T-helper 17 cell (primary cell): ENCODE measurements at places on chromosomes 11 and 22. TPM values are rescaled to one million over a fixed set of nuclear protein-coding genes. Genes with fewer than 3 reads are reported as not detected.

- peak overlapping the region; percentile 25 for H3K4me3 ChIP-seq
- H3K27me3 ChIP-seq, result no peaks in the 10 kb centered on the region
- H3K36me3 ChIP-seq, result no peaks in the 10 kb centered on the region
- H3K27ac ChIP-seq, result no peak overlapping the region
Observed at GRCh38 chr11:64253481-64253880, 2.2 kb downstream of the PLCB3 start.

GRCh38 chr11:46277622-46278386, at the start of gene CREB3L1:
Gene CREB3L1 (plus strand): TSS chr11:46277662. CDS start chr11:46278112, 450 bp downstream.
- no peak for DNase-seq
- H3K36me3 ChIP-seq, result peaks cover 3% of the 10 kb centered on the region
- H3K27ac ChIP-seq, result no peak within 1 kb of the TSS
- H3K4me3 ChIP-seq, result peak within 1 kb of the TSS; percentile 64
- H3K27me3 ChIP-seq, result peaks cover 55% of the 10 kb centered on the region

DNA sequence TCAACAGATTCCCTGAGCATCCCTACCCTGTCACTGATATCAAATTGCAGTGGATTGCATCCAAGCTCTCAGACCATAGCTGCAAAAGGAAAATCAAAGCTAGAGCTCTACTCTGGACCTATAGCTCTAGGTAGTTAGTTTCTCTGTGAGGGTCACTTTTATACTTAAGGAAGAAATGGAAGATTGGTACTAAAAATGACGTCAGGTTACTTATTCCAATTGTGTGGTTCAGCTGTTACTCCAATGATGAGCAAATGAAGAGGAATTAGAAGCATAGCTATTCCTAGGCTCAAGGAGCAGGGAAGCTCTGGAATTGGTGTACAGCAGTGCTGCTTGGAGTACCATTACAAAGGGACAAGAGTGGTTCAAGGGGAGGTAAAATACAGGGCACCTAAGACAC, 36.4 kb upstream of the GLYATL1 start:
- no peak for DNase-seq
- H3K36me3 ChIP-seq, result no peaks in the 10 kb centered on the region
- H3K27me3 ChIP-seq, result peaks cover 82% of the 10 kb centered on the region
- H3K4me3 ChIP-seq, result no peak overlapping the region

DNA sequence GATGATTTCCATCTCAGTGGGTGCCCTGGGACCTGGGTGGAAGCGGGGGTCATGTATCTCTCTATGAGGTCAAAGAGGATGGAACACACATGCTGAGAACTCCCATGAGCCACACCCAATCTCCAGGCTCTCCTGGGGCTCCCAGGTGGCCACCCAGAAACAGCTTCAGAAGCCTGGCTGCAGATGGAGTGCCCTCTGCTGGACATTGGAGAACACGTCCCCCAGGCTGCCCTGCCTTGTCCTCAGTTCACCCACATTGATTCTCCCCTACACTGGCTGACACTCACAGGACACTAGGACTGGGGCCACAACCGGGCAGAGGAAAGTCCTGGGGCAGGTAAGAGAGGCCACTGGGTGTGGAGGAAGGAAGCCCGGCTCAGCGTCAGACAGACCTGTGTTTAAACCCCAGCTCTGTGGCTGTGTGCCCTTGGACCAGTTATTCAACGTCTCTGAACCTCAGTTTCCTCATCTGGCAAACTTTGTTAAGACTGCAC, 4.5 kb upstream of the NOL12 start:
- peak overlapping the region; percentile 47 for H3K27ac ChIP-seq
- peaks cover 4% of the 10 kb centered on the region for H3K36me3 ChIP-seq
- H3K4me3 ChIP-seq, result no peak overlapping the region
- DNase-seq, result peak; percentile 56

GRCh38 chr11:2513441-2513840, 68.6 kb downstream of the KCNQ1 start:
- no peaks in the 10 kb centered on the region for H3K27me3 ChIP-seq
- H3K4me3 ChIP-seq, result no peak overlapping the region
- H3K36me3 ChIP-seq, result no peaks in the 10 kb centered on the region
- H3K4me1 ChIP-seq, result peaks cover 7% of the 10 kb centered on the region

The KCNJ4 gene
- not detected for total RNA-seq

The APOBEC3B gene
- total RNA-seq, result 1.5 TPM

The OR10G8 gene
- not detected for total RNA-seq

The TRIM66 gene
- total RNA-seq, result 23.5 TPM

The TMEM126B gene
- 25.4 TPM for total RNA-seq
